ENCODE measurements at places on chromosomes 4 and X.

- no peaks in the 10 kb centered on the region for H3K27me3 ChIP-seq
- H3K27ac ChIP-seq: no peak overlapping the region
- DNase-seq: no peak
- H3K4me3 ChIP-seq: no peak overlapping the region
- no peaks in the 10 kb centered on the region for H3K36me3 ChIP-seq
- H3K4me1 ChIP-seq: no peaks in the 10 kb centered on the region
Observed at GRCh38 chrX:15524417-15524816, 23.8 kb downstream of the BMX start.

DNA sequence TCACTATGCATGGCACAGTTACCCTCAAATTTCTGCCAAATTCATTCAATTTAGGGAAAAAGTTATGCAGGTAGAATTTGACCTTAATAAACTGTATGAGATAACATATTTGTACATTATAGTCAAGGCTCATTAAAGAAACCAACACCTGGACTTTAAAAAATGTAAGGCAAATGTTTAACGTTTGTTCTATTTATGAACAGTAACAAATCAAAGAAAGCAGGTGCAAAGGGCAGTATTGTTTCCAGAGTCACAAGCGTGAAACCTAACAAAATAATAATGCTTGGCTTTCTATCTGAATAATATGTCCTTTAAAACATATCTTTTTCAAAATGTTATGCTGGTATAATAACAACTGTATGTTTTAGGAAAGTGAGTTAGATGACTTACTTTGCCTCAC lies 41.2 kb downstream of the LIN54 start:
- H3K36me3 ChIP-seq: peaks cover 2% of the 10 kb centered on the region
- DNase-seq: no peak
- H3K4me3 ChIP-seq: no peak overlapping the region
- H3K27ac ChIP-seq: no peak overlapping the region
- no peaks in the 10 kb centered on the region for H3K27me3 ChIP-seq

- H3K36me3 ChIP-seq: no peaks in the 10 kb centered on the region
- H3K4me3 ChIP-seq: no peak overlapping the region
- DNase-seq: no peak
Observed at GRCh38 chrX:125175991-125176584, 143.6 kb upstream of the TEX13C start.

DNA sequence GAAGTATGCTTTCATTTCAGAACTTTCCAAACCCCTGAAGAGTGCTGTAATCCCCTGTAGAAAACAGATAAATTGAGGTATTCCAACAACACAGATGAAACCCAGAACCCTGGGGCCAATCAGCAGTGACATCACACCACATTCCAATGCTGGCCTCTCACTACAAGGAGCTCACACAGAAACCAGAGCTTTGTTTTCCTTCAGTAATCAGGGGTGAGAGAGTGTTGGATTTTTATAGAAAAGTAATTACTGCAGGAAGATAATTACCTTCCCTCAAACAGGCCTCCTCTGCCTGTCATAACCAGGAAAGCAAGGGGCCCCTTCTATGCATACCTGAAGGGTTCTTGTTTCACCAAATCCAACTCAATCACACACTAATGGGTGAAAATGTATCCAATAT lies 246.2 kb downstream of the SCFD2 start:
- peak; percentile 97 for DNase-seq
- H3K27me3 ChIP-seq: no peaks in the 10 kb centered on the region
- H3K4me1 ChIP-seq: no peaks in the 10 kb centered on the region
- no peaks in the 10 kb centered on the region for H3K36me3 ChIP-seq

DNA sequence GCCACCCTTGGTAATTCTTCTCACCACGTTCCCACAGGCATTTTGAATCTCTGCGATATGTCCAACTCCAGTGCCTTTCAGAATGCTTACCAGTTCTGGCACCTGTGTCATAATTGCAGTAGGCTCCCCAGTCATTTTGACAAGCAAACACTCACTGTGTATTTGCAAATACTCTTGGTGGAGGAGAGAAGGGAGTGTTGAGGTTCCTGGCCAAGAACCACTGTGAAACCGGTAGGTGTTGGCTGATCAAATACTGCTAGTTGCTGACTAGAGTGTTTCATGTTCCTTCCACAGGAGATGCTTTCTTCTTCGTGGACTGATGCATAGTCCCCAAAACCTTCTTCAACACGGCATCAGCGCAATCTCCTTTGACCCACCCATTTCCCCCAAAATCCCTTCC lies 16.0 kb upstream of the NLGN4X start:
- H3K4me1 ChIP-seq: no peaks in the 10 kb centered on the region
- no peak overlapping the region for H3K27ac ChIP-seq
- H3K4me3 ChIP-seq: no peak overlapping the region
- no peak for DNase-seq

- H3K36me3 ChIP-seq: no peaks in the 10 kb centered on the region
- no peaks in the 10 kb centered on the region for H3K4me1 ChIP-seq
- no peaks in the 10 kb centered on the region for H3K27me3 ChIP-seq
- no peak for DNase-seq
- H3K4me3 ChIP-seq: no peak overlapping the region
Observed at GRCh38 chrX:119071381-119071780, 1.4 kb upstream of the CT47C1 start.
